IMR-90 (cell line): ENCODE measurements at places on chromosomes 4 and X. TPM values are rescaled to one million over a fixed set of nuclear protein-coding genes. Genes with fewer than 3 reads are reported as not detected.

DNA sequence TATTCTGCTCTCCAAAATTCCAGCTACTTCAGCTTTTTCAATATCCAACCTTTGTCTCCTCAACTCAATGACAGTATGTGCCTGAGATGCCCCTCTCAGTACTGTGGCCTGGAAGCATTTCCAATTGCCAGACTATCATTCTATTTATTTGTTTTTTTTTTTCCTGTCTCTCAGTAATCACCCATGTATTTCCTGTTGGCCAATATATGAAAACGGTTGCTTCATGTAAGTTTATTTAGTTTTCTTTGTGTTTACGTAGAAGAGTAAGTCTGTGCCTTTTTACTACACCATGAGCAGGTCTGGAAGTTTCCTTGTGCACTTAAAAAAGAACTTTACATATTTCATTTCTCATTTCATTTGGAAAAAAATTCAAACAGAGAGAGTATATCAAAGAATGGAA lies 537.5 kb upstream of the SPANXN1 start:
- H3K4me3 ChIP-seq, result no peak overlapping the region
- no peak for DNase-seq
- H3K4me1 ChIP-seq, result no peaks in the 10 kb centered on the region
- no peaks in the 10 kb centered on the region for H3K36me3 ChIP-seq
- no peak overlapping the region for H3K27ac ChIP-seq

DNA sequence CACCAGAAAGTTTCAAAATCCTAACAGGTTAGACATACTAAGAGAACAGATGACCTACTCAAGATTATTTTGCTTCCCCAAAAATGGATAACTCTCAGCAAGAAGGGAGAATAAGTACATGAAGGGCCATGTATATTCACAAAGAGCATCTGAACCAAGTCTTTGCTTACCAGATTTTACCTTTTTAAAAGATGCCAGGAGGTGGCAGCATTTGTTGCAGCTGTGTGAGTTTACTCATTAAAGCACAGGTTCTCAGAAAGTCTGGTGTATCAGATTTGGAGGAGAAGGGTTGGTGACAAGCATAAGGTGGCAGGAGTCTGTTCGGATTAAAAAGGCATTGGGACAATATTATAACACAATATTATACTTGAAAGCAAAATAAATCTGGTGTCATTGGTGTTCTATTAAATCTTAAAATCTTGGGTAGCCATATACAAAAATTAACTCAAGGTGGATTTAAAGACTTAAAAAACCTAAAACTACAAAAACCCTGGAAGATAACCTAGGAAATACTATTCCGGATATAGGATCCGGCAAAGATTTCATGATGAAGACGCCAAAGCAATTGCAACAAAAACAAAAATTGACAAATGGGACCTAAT lies 51.3 kb upstream of the NFKB1 start:
- H3K4me3 ChIP-seq, result no peak overlapping the region
- no peaks in the 10 kb centered on the region for H3K27me3 ChIP-seq
- no peaks in the 10 kb centered on the region for H3K4me1 ChIP-seq

DNA sequence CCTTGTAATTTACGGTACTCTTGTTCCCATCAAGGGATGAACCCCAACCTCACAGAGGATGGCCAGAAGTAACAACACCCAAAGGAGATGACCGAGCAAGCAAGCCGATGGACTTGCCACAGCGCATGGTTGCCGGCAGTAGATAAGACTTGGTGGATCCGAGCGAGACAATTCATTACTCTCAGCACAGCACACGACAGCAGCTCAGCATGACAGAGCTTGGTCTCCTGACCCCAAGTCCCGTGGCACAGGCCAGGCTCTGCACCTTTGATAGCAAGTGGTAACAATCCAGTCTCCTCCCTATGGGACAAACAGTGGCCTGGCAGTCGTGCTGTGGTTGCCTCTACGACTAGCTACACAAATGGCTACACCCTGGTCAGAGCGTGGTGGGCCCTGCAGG lies 26.3 kb downstream of the RWDD4 start:
- no peaks in the 10 kb centered on the region for H3K27me3 ChIP-seq
- H3K27ac ChIP-seq, result no peak overlapping the region
- H3K4me3 ChIP-seq, result no peak overlapping the region

DNA sequence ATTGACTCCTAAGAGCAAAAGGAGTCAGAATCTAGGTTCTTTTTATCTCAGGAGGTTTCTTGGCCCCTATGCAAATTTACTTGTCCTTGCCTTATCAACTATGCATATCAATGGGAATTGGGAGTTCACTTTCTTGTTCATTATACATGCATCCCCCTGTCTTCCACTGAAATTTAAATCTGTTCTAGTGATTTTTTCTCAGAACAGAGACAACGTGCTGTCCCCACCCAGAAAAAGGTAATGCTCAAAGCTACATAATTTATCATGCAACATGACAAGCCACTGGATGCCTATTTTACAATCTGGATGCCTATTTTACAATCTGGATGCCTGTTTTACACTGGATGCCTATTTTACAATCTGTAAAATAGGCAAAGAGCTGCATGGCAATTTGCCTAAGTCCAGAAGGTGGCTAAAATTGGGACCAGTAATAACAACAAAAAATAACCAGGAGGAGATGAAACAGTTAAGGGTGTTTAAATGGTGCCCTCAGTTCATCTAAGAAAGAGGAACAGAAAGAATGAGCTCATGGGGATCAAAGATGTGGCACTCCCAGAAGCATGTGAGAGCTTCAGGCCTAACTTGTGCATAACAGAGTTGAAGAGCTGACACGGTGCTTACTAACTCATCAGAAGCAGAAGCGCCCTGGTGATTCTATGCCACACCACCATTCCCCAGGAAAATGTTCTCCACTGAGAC lies 537.8 kb upstream of the BOD1L1 start:
- no peaks in the 10 kb centered on the region for H3K27me3 ChIP-seq
- DNase-seq, result no peak
- H3K4me3 ChIP-seq, result no peak overlapping the region
- peaks cover 6% of the 10 kb centered on the region; the same call in 1 of the 2 replicates for H3K4me1 ChIP-seq
- no peaks in the 10 kb centered on the region for H3K36me3 ChIP-seq

DNA sequence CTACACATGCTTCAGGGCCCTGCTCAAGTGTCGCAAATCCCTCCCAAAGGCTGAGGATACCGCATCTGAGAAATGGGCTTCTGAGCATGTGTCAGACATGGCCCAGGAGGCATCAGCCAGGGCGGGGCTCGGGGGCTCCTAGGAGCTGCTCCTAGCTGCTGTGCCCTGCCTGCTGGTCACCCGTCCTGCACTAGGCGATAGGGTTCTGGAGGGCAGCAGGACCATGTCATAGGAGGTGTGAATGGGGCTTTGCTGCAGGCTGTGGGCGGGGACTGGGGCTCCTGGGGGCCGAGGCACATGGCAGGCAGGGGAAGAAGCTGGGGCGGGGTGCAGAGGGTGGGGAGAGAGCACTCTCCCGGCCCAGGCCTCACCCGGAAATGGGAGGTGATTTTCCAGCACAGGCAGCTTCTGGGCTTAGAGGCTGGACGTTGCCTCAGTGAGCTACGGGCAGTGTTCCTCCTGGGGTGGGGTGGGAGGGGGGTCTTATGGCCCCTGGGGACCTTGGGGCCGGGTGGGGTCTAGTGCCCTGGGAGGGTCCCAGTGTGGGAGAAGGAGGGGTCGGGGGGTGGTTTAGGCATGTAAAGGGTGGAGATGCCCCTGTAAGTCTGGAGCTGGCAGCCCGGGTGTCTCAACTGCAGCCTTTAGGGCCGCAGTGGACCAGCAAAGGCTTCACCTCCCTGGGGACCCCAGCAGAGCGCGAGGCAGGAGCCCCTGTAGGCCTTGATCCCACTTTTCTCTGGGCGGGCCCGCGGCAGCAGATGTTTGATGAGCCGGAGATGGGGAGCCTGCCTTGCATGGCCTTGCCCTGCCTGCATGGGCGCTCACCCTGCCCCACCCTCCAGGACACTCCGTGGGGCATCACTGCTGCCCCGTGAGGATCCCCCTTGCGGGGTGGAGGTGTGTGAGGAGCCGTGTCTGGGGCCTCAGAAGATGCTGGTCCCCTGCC lies 98.6 kb upstream of the LRPAP1 start:
- no peak overlapping the region for H3K4me3 ChIP-seq
- DNase-seq, result no peak

DNA sequence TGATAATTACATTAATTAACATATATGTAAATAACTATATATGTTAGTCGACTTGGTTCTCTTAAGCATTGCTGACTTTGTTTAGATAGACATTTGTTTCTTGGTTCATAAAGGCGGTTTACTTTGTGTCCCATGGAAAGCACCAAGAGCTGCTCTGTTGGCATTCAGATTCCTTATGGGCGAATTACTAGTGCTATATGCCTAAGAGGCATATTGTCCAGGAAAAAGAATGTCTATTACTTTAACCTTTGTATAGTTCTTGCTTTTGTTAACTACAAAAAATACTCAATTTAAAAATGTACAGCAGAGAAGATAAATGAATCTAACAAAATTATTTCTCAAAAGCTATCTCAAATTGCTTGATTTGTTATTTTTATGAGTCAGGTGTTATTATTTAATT lies 532.8 kb downstream of the FAT4 start:
- H3K27me3 ChIP-seq, result no peaks in the 10 kb centered on the region
- no peak overlapping the region for H3K4me3 ChIP-seq
- no peaks in the 10 kb centered on the region for H3K36me3 ChIP-seq
- no peak for DNase-seq

GRCh38 chr4:76708971-76709771 lies 188.8 kb downstream of the SOWAHB start:
- no peaks in the 10 kb centered on the region for H3K27me3 ChIP-seq
- H3K27ac ChIP-seq, result peak overlapping the region; percentile 77
- peaks cover 14% of the 10 kb centered on the region for H3K36me3 ChIP-seq
- DNase-seq, result peak; percentile 45
- H3K4me3 ChIP-seq, result no peak overlapping the region
- H3K4me1 ChIP-seq, result peaks cover 38% of the 10 kb centered on the region

DNA sequence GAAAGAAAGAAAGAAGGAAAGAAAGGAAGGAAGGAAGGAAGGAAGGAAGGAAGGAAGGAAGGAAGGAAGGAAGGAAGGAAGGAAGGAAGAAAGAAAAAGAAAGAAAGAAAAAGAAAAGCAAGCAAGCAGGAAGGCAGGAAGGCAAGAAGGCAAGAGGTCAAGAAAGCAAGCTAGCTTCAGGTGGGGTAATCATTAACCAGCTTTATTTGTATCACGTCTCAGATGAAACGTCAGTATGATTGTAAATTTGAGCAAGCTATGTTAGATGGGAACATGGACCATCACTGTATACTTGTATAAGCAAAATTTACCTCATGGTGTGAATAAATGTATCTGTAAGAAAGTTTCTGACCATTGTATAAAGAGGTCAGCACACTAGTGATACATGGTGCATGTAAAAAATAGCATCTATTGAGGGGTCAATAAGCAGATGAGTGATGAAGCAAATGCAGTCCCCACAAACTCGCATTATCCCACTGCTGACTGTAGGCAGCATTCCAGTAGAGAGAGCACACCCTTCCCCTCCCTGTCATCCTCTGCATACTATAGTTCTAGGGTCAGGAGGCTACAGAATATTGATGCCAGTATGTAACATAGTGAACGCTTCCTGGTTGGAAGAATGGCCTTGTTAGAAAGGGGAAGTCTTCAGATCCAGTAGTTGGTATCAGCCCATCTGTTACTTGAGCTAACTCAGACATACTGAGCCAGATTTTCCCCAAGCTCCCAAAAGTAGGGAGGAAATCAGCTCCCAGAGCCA lies 16.5 kb upstream of the KLHL34 start:
- DNase-seq, result no peak
- H3K4me3 ChIP-seq, result no peak overlapping the region
- no peaks in the 10 kb centered on the region for H3K4me1 ChIP-seq
- H3K27me3 ChIP-seq, result peaks cover 2% of the 10 kb centered on the region; the same call in 1 of the 2 replicates
- H3K27ac ChIP-seq, result no peak overlapping the region
- H3K36me3 ChIP-seq, result no peaks in the 10 kb centered on the region

DNA sequence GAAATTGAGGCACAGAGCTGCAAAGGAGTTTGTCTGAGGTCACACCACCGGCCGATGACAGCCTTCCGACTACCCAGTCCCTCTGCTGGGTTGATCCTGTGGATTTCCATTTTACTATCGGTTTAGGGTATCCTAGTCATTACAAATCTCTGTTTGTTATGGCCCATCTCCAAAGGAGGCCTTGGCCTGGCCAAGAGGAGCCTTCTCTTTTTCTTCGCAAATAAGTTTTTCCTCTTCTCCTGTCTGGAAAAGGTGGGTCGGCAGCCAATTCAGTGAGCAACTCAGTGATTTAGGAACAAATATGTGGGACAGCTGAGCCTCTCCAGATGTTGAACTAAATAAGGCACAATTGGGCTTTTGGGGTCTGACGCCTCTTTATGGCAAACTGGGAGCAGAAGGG lies 169.2 kb upstream of the RBPJ start:
- H3K4me3 ChIP-seq, result no peak overlapping the region
- peak overlapping the region; percentile 53 for H3K27ac ChIP-seq
- H3K4me1 ChIP-seq, result peaks cover 16% of the 10 kb centered on the region
- no peaks in the 10 kb centered on the region for H3K27me3 ChIP-seq

DNA sequence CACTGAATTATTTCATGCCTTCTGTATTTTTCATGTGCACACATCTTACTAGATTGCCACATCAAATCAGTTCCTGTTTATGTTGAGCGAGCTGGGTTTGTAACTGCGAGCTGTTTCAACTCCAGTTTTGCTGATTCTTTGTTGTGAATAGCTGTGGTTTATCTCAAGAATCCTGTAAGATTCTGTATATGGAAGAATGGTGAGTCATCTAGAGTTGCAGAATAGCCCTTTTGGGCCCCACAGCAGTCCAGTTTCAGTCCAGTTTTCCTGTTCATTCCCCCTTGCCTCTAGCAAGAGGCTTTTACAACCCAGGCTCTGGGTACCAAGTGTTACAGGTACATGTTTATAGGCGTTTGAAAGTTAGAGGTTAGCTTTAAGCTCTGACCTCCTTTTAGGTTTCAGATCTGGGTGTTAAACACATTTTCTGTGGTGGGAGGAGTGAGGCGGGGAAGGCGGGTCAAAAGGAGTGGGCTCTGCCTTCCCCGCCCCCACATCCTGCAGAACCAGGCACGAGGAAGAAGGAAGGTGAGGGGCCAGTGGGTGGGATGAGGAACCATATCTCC lies 32.7 kb downstream of the TBC1D14 start:
- peak; percentile 98 for DNase-seq
- H3K27ac ChIP-seq, result peak overlapping the region; percentile 90
- peaks cover 28% of the 10 kb centered on the region for H3K4me1 ChIP-seq
- H3K36me3 ChIP-seq, result no peaks in the 10 kb centered on the region; the same call in 1 of the 2 replicates
- H3K4me3 ChIP-seq, result peak overlapping the region; percentile 17; the same call in 1 of the 2 replicates
- no peaks in the 10 kb centered on the region for H3K27me3 ChIP-seq

GRCh38 chr4:96736352-96736889 lies 896.5 kb downstream of the PDHA2 start:
- H3K36me3 ChIP-seq, result no peaks in the 10 kb centered on the region
- no peaks in the 10 kb centered on the region for H3K4me1 ChIP-seq

GRCh38 chr4:40865696-40866095 lies 115.9 kb downstream of the NSUN7 start:
- no peaks in the 10 kb centered on the region; the same call in 1 of the 2 replicates for H3K27me3 ChIP-seq
- no peaks in the 10 kb centered on the region for H3K36me3 ChIP-seq
- peaks cover 3% of the 10 kb centered on the region; the same call in 1 of the 2 replicates for H3K4me1 ChIP-seq
- H3K27ac ChIP-seq, result no peak overlapping the region

GTPBP6 gene
- total RNA-seq, result 24.0 and 24.7 TPM in 2 replicates

GPM6B gene
- total RNA-seq, result 4.2 and 5.9 TPM in 2 replicates

POU3F4 gene
- total RNA-seq, result not detected in 2 replicates
